ENCODE measurements at places on chromosomes 1 and 21.

GRCh38 chr1:65409314-65409713 lies 11.2 kb upstream of the LEPR start:
- no peak for DNase-seq

DNA sequence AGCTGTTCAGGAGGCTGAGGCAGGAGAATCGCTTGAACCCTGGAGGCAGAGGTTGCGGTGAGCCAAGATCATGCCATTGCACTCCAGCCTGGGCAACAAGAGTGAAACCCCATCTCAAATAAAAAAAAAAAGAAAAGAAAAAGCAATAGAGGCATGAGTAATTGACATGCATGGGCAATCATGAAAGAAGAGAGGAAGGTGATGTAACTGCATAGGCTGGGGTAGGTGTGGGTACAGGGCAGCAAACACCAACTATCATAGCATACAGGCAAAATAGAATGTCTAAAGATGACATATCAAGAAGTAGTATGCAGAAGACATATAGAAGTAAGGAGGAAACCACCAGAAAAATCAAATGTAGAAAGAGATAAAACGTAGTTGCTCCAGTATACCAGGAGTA lies 19.0 kb upstream of the MGST3 start:
- no peak for DNase-seq

- no peak for DNase-seq
Observed at GRCh38 chr1:17586172-17586964, 46.9 kb downstream of the ARHGEF10L start.

GRCh38 chr1:227449741-227450441 lies 113.5 kb upstream of the ZNF678 start:
- no peak for DNase-seq

GRCh38 chr1:55321942-55322341 lies 106.8 kb upstream of the USP24 start:
- DNase-seq = no peak

DNA sequence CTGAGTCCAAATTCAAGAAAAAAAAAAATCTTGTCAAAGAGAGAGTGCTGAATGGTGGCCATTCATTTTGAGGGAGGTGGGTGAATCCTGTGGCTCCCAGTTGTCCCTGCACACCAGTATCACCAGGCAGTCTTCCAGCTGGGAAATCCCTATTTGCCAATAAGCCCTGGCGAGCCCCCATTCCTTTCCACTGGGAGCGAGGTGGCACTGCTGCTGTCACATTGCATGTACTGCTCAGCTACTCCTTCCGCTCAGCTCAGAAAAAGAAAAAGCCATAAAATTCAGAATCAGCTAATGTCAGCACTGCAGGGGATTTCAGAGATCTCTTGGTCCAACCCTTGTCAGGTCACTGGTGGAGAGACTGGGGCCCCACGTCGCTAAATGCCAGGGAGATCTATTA lies 298.5 kb downstream of the OMA1 start:
- no peak for DNase-seq

DNA sequence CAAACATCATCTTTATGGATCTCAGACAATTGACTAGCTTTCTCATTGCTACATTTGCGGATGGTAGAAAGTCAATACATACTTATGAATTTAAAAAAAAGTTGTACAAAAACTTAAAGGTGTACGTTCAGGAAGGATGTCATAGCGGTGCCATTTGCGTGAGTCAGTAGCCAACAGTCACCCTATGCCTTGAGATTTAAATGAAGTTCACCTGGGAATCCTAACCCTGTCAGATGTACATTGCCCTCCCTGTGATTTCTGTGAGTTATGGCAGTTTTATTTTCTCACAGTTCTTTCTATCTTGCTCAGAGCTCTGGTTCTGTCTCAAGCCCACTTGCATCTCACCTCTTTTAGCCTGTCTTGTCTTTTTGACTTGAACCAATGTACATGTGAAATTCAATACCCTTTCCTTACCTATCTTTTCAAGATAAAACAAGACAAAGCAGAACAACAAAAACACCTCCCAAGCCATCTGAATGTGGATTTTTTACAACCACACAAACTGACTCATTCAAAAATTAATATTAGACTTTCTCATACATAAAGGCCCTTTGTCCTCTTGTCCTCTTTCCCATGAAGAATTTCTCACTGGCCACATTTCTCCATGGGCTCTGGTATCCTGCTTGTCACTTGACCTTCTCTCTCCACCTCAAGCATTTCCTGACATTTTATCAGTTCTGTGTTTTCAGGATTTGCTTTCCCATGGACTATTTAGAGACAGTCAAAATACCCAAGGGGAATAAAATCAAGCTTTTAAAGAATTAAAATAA lies 25.3 kb upstream of the ZNF697 start:
- no peak for DNase-seq

DNA sequence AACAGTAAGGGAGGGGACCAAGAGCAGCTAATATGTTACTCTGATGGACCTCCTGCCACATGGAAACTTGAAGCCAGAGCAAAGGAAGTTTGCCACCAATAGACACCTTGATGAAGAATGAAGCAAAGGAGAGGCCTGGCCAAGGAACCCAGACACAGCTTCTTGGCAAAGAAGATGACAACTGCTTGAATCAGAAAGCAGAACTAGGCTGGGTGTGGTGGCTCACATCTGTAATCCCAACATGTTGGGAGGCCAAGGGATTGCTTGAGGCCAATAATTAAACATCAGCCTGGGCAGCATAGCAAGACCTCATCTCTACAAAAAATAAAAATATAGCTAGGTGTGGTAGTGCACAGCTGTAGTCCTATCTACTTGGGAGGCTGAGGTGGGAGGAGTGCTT lies 31.7 kb upstream of the CAPZB start:
- DNase-seq = no peak

DNA sequence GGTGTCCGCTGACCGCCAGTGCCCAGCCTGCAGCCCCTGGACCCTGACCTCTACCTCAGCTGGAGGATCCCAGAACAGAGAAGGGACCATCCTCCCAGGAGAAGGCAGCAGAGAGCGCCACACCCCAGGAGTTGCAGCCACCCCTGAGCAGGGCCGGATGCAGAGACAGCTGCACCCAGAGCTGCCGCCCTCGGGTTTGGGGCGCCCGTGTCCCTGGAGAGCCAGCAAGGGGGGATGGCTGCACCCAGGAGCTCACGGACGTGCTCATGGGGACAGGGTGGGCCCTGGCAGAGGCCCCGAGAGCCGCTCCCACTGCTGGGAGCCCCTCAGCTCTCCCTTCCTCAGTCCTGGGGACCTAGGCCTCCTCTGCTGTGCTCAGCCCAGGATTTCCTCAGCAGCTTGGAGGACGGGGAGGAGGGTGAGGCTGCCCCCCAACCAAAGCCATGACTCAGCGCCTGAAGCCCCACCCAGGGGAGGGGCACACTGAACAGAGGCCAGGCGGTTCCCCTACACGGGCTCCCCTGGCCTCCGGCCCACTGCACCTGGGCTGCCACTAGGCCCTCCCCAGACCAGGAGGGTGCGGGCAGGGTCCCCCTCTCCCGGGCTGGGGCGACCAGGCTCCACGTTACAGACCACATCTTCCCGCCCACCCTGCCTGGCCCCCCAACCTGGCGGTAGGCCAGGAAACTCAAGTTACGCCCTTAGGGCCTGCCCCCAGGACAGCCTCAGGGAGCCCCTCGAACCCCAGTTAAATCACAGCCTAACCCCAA lies 2.2 kb downstream of the ACAP3 start:
- DNase-seq = no peak

- peak; percentile 8 for DNase-seq
Observed at GRCh38 chr1:241408170-241408569, 51.2 kb upstream of the RGS7 start.

DNA sequence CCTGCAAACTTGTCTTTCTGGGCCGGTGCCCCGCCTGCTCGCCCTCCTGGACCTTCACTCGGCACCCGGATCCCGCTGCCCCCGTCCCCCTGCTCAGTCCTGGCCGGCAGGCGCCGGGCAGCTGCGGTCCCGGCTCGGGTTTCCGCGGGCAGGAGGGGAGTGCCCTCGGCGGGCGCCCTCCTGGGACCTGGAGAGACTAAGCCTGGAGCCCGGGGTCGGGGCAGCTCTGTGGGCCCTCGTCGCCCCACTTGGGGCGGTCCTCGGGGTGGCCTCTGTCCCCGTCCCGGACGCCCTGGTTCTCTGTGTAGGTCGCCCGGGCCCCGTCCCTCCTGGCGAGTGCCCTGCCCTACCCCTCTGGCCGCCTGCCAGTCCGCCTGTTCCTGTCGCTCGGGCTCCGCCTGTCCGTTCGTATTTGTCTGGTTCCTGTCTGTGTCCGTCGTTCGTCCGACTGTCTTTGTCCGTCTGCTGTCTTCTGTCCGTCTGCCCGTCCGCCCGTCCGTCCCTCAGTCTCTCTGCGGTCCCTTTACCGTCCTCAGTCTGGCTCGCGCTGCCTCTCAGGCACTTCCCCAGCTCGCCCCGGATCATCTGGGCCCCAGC lies 490 bp downstream of the SERINC2 start:
- no peak for DNase-seq

Data from NCI-H1092 (cell line).